ENCODE measurements at places on chromosomes 11 and 22.

DNA sequence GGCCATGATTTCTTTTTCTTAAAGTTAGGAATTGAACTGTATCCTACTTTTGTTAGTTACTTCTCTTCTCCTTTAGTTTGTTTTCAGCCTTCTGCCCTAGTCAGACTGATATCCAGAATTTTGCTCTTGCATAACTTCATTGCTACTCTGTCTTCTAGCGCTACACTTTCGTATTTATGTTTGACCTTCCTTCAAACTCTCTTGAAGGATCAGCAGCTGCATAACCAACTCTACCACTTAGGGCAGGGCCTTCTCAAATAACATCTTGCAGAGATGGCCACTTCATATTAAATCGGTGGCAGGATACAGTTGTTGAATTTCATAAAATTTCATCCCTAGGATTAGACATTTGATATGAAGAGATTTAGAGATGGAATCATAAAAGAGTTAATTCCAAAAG, 43.9 kb downstream of the KDM2A start:
- DNase-seq, result no peak

- no peak for DNase-seq
Observed at GRCh38 chr11:65058419-65059054, at the start of gene NAALADL1. Gene NAALADL1, minus strand, starts transcription at chr11:65058553. Its CDS starts 32 bp downstream, at chr11:65058521.

- DNase-seq, result no peak
Observed at GRCh38 chr22:27295040-27295439, 506.5 kb downstream of the MN1 start.

DNA sequence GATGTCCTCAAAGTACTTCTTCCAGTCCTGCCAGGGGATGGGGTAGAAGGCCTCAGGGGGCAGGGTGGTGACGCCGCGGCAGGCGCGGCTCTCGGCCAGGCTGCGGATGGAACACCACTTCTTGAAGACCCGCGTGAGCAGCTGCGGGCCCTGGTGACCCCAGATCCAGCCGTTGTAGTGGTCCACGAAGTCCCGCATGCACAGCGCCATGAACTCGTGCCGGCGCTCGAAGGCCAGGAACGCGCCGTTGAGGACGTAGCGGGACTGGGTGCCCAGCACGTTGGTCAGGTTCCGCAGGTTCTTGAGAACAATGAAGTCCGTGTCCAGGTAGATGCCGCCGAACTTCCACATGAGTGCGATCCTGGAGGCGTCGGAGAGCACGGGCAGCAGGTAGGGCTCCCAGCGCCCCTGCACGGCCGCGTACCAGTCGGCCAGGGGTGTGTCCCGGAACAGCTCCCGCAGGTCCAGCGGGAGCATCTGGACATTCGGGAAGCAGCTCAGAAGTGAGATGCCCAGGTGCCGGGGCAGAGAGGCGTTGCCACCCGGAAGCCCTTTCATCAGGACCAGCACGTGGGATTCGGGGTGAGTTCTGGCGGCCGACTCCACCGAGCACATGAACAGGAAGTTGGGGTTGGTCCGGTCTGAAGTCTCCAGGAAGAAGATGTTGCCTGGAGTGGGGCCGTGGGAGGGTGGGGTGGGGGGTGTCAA, 27.5 kb downstream of the A4GALT start:
- DNase-seq, result no peak

DNA sequence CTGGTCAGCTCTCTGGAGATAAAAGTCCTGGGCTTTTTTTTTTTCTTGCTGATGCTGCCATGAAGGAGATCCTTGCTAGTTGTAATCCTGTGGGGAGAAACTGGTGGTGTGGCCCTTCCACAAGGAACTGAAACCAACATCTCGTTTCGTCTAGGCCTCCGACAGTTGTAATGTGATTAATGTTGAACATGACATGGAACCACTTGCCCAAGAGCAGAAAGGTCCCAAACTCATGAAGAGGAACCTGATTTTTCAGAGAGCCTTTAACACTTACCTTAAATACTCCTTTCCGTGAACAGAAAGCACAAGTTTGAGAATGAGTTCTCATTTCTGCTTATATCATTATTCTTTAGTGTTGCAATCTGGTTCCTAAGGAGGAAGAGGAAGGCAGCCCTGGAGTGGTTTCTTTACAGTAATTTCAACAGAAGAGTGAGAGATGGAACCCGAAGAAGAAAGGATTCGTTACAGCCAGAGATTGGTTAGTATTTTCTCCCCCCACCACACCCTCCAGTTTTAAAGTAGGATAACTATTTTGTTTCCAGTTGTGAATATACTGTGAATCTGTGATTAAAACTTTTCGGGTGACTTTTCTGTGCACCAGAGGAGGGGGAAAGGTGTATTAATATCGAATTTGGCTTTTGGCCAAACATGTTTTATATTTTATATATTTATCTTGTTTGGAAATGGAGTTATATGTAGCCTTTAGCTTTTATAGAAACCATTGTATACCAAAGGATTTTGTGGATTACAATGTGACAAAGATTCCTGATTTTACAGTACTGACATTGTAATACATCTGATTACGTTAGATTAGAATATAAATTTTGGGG, 2.0 kb downstream of the KDM2A start:
- peak; percentile 37 for DNase-seq

GRCh38 chr11:2665526-2666400, 34.0 kb downstream of the KCNQ1OT1 start:
- no peak for DNase-seq

- peak; percentile 66 for DNase-seq
Observed at GRCh38 chr11:93922830-93923229, 72.4 kb upstream of the VSTM5 start.

DNA sequence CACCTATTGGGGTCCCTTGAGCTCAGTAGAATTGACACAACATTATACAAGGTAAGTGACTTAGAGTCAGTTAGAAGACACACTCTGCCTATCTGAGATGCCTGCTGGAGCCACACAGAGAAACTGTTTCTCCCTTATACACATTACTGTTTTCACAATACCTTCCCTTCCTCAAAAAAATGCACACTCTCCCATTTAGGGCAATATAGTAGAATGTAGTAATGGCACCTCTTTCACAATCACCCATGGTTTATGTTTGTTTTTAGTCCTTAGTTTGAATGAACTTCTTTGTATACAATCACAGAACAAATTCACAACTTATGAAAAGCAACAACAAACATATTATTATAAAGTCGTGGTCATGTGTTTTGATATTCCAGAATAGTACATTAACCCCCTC, 14.3 kb downstream of the OR52H1 start:
- no peak for DNase-seq

DNA sequence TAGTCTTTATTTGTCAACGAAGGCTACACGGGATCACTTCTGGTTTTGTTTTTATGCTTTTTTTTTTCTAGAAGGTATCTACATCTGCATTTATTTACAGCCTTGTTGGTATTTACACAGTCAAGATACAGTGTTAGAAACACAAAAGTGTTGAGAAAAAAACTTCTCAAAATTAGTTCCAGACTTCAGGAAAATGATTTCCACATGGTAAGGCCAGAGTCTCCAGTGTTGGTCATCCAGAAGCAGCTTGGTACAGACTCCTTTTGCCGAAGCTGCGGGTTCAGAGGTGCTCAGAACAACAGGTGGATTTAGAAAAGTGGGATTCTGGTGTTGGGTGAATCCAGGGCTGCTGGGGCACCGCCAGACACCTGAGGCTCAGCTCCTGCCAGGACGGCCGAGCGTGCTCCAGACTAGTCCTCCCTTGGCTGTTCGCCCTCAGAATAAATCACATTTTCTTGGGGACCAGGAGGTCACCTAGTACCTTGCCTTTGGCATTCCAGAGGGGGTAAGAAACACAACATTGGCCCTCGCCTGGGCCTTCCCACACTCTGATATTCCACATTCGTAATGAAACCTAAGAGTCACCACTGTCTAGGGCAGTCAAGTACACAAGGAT, 78.7 kb upstream of the NARS2 start:
- no peak for DNase-seq

- no peak for DNase-seq
Observed at GRCh38 chr11:80970037-80970436, 1529.2 kb upstream of the TENM4 start.

- DNase-seq, result peak; percentile 60
Observed at GRCh38 chr22:39110631-39111561, 13.9 kb downstream of the APOBEC3H start.

DNA sequence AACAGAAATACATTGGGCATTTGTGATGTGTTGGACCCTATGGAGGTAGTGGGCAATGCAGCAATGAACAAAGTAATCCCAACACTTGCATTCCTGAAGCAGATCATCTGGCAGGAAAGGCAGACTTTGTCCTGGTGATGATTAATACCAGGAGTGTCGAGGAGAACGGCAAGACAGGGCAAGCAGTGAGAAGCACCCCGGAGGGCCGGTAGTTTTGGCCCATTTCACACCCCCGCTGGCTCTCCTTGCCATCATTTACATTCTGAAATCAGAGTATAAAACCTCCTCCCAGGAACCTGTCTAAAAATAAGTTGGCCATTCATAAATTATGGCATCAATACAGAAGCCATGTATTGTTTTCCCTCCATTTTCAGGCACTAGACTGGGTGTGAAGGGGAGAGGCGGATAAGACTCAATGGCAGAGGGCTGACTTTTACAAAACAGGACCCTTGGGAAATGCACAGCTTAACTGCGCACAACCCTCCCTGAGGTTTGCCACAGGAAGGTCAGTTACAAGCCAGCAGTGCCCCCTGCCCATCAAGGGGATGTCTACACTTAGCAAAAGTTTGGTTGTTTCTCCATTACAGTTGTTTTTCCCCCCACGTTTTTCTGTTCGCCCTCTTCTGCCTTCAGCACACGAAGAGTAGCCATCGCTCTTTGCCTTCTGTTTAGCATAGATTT, 55.6 kb downstream of the OPCML start:
- no peak for DNase-seq

DNA sequence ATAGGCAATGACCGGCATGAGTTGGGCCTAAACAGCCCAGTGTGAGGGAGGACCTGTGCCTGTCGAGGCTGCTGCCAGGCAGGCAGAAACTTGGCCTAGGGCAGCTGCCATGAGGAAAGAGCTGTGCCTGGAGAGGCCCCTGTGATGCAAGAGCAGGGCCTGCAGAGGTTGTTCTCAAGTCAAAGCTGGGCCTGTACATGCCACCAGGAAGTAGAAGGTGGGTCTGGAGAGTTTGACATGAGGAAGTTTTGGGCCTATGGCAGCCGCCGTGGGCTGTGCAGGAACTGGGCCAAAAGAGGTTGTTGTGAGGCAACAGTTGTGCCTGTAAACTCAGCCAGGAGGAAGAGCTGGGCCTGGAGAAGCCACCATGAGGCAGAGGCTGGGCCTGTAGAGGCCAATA, 43.2 kb downstream of the OR4C45 start:
- DNase-seq, result no peak

DNA sequence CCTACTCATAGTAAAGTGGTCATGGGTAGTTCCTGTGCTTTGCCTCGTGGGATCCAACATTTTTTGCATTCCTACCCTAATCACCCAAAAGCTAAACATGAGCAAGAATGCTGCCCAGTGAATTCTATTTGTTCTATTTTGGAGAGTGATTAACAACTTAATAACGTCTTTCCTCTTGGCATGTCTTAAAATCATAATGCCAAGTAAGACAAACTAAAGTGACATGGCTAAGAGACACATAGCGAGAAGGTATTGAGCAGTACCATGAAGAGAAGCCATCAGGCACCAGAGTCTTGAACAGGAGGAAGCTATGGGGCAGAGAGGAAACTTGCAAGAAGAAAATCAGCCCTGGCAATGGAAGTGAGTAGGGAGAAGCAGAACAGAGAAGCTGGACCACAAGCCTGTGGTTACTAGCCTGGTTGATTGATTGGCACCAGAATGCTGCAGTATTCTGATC, 32.0 kb downstream of the EXPH5 start:
- DNase-seq, result no peak

Data from hepatocyte (in vitro differentiated cells).